ENCODE measurements at places on chromosomes 13 and 19.
A peak's percentile ranks its signal among the peaks of the same experiment; 100 is the strongest.

DNA sequence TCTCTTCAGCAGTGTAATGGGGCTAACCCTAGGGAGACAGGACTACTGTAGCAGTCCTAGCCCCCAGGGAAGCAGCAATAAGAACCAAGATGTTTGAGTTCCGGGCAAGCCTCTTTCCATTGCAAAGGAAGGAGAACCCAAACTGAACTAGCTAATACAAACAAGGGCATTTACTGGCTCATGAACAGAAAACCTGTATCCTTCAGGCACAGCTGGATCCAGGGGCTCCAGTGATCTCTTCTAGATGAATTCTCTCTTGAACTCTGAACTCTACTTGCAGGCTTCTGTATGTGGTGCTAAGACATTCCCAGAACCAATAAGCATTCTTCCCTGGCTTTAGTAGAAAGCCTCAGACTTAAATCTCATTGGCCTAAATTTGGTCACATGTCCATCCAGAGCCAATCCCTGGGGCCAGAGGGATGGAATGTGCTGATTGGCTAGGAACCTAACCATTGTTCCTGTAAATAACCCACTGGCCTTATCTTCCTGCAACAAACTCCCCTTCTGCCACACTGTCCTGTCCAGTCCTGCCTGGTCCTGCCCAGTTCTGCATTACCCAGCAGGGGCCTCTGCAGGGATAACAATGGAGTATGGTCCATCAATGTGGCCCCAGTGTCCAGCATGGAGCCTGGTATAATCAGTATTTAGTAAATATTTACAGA lies 3.9 kb upstream of the PODNL1 start:
- DNase-seq, result no peak

GRCh38 chr13:96082640-96083039 lies 7.3 kb upstream of the HS6ST3 start:
- DNase-seq, result no peak

GRCh38 chr13:48000559-48001113 lies 437 bp downstream of the SUCLA2 start:
- no peak for DNase-seq

GRCh38 chr13:31930901-31931522 lies 100.6 kb upstream of the FRY start:
- no peak for DNase-seq

DNA sequence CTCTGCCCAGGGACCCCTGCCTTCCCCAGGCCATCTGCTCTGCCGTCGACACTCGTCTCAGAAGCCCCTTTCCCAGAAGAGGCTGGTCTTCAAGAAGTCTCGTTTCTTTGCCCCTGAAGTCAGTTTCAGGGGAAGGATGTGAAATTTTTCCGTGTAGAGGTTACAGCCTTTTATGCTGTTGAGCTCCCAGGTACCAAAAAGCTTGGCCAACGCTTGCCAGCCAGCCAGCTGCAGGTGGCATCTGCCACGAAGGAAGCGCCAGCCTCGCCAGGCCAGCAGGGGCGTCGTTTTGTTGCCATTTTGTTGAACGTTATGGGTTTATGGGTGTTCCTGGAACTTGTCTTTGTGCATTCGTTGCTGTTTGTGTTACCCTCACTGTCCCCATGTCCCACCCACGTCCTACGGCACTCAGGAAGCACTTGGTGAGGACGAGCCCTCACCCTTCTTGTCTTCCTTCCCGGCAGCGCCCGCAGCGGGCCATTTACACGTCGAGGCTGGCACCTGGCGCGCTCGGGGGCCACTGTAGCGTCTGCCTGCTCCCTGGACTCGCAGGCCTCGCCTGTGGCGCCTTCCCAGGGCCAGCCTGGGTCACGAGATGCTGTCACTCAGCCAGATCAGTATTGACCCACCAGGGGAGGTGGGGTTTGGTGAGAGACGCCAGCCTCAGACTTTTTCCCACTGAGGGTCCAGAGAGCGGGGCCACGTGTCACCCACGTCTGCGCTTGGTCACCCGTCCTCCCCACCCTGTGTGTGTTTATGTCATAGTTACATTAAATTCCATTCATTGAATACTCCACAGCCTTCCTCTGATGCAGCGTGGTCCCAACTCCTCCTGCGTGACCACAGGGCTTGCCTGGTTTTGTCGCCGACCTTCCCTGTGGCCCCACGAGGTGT lies 37.1 kb downstream of the AP1M1 start:
- no peak for DNase-seq

DNA sequence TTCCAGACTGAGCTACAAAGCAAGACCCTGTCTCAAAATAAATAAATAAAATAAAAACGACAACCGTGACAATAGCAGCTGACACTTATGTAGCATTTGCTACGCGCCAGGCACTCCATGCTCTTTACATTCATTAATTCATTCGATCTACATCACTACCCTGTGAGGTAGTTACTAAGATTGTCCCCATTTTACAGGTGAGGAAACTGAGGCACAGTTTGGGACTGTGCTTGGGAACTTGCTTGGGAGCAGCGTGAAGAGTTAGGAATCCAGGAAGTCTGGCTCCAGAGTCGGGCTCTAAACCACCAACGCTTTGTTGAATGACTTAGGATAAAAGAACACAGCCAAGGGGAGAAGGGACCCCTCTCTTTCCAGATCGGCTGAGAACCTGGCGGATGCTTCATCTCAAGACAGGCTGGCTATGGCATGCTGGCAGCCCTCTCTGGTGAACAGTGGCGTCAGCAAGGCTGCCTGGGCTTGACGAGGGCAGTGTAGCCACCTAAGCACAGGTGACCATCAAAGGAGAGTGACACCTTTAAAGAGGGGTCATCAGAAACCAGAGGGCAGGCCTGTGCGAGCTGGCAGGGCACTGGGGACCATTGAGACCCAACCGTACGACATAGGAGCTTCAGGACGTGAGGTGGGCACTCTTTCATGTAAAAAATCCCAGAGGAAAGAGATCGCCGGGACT lies 591 bp downstream of the DOHH start:
- DNase-seq, result no peak

GRCh38 chr19:37928527-37929286 lies 21.7 kb downstream of the SIPA1L3 start:
- no peak for DNase-seq

GRCh38 chr19:13053761-13054625 lies 48.7 kb downstream of the LYL1 start:
- no peak for DNase-seq

DNA sequence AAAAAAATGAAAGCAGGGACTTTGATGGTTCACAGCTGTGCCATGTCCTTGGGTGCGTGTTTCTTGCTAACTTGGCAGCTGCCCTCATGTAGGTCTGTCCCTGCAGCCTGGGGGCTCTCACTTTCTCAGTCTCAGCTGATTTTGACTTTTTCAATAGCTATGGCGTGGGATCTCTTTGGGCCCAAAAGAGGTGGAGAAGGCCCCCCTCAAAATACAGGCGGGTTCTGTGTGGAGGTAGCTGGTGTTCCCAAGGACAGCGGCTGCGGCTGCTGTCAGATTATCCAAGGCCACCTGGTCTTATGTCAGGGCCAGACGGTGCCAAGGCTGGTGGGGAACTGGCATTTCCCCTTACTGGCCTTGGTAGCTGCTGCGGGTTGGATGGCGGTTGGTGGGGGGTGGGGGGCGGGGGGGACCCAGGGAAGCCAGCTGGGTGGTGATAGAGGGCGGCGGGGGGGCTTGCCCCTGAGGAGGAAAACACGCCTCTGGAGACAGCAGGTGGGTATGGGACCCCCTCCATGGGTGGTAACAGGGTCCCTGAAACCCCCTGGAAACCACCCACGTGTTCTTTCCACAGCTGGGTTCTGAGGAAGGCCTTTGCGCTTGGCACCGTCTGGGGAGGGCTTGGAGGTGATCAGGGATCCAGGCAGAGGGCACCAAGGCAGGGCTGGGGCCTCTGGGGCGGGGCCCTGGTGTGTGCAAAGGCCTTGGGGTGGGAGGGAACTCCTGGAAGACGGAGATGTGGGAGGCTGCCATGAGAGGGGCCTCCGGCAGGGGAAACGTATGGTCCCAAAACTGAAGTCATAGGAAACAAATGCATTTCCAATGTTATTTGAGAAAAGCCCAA lies 4.1 kb downstream of the TIMM13 start:
- no peak for DNase-seq

- no peak for DNase-seq
Observed at GRCh38 chr13:102769679-102770078, 3.9 kb downstream of the TEX30 start.

DNA sequence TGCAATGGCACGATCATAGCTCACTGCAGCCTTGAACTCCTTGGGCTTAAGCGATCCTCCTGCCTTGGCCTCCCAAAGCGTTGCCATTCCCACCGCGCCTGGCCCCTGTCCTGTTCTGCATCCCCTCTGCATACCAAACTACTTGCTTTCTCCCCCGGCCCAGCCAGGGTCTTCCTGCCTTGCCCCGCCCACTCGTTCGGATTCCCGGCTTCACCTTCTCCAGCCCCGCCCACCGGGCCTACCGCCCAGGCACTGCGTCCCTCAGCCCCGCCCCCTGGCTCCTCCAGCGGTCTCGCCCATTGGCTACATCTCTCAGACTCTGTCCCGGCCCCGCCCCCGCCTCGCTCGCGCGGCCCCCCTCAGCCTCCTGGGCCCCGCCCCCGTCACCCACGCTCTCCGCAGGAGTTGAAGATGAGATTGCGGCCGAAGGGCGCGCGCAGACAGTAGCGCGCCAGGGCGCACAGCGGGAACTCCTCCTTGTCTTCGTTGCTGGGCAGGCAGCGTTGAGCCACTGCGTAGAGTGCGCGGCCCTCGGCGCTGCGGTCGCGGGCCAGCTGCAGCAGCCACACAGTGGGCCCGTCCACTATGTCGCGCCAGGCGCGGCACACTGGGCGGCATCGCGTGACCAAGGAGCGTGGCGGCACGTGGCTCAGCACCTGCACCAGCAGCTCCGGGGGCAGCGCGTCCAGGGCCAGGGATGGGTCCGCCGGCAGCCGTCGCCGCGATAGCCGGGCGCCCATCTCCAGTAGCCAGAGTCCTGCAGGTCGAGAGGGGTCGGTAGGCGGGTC lies 19.0 kb downstream of the MRPS12 start:
- peak; percentile 85 for DNase-seq

- DNase-seq, result no peak
Observed at GRCh38 chr19:31575846-31576335, 226.7 kb upstream of the TSHZ3 start.

DNA sequence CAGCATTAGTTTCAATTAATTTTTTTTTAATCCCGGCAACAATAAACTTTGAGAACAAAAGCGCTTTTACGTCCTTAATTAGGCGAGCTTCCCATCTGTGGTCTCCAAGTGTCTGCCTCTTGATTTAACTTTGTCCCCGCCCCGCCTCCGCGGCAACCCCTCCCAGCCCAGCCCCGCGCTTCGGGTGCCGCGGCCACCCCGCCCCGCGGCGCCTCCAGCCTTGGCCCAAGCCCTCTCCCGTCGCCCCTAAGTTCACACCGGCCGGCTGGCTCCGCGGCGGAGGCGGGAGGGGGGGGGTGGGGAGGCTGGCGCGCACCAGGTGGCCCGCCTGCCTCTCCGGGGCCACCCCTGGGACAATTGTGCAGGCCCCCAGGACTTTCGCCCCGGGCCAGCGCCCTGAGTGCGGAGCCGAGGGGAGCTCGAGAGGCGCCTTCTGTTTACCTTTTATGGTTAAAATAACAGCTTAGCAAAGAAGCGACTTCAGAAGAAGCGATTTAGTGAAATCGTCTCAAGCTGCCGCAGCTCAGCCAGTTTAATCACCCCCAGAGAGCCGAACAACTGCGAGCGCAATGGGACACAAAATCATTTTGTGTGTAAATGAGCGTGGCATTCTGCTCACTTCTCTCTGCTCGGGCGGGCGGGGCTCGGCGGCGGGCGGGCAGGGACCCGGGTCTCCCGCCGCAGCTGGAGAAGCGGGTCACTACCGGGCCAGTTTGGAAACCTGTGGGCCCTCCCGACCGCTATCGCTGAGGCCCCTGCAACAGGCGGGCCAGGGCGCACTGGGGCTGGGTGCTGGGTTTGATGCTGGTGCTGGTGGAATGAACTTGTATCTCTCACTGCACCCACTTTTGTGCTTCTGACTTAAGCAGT lies 1.4 kb downstream of the KCTD15 start:
- DNase-seq, result no peak

GRCh38 chr13:94270556-94270955 lies 208.9 kb downstream of the DCT start:
- no peak for DNase-seq

DNA sequence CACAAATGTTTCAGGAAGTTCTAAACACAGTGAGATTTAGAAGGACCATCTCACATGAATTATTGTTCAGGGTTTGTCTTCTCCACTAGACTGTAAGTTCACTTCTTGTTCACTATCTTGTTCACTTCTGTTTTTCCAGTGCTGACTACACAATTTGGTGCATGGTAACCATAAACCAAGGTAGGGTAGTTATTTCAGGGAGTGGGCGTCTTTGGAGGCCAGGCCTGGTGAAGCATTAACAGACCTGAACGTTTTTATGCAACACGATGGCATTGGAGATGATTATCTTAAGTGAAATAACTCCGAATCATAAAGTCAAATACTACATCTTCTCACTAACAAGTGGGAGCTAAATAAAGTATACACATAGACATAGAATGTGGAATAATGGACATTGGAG lies 14.4 kb upstream of the OXGR1 start:
- no peak for DNase-seq

DNA sequence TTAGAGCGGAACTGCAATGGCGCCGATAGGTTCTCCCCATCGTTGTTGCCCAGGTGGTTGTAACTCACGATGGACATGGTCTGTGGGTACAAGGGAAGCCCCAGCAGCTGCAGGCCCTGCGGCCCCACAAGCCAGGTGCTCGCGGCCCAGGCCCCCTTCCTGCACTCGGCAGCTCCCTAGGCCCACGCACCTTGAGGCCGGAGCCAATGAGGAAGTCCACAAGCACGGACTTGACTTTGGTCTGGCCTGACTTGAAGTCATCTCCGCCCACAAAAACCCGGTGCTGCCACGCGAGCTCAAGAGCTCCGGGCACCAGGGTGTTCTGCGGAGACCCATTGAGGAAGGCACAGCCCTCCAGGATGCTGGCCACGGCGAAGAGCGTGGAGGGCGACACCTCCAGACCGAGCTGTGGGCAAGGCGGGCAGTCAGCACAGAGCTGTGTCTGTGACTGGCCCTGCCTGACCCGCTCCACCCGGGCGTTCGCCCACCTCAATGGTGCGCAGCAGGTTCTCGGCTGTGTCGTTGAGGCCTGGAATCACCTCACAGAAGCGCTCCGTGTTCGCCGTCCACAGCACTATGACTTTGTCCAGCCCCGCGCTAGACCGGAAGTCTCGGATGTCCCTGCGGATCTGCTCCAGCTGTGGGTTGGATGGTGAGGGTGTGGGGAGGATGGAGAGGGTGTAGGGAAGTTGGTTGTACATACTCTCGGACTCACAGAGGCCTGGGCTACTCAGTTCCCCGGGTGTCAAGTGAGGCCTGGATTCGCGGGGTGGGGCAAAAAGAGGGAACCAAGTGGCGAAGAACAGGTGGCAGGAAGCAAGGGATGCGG lies 1.9 kb downstream of the ISYNA1 start:
- peak; percentile 22 for DNase-seq

- DNase-seq, result no peak
Observed at GRCh38 chr13:79227418-79227817, 178.6 kb downstream of the RBM26 start.

GRCh38 chr19:13115936-13116281 lies 631 bp downstream of the TRMT1 start:
- DNase-seq, result no peak

DNA sequence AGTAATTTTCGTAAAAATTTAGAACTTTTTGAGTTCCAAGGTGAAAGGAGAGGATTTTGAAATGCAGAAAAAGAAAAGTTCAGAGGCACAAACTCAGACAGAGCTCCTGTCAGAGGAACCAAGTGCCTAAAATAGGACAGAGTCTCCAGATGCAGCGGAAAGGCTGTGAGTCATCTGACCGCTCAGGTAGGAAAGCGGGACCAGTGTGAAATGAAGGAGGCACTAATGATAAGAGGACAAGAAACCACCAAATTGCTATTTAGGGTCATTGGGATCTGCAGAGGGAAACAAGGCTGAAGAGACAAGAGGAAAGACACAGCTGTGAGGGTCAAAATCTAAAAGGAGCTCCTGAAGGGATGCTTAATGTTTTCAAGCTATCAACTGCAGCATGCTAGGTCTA lies 34.9 kb downstream of the IRS2 start:
- DNase-seq, result no peak

Measured in stimulated activated naive CD8-positive, alpha-beta T cell treated with anti-CD3 and anti-CD28 coated beads, Interleukin-15, amount 100 ng/mL, for 72 hours (primary cell).